ENCODE measurements at places on chromosomes 5 and 9.

GRCh38 chr5:170614720-170615119 is 110.9 kb downstream of the KCNIP1 start:
- DNase-seq = no peak

DNA sequence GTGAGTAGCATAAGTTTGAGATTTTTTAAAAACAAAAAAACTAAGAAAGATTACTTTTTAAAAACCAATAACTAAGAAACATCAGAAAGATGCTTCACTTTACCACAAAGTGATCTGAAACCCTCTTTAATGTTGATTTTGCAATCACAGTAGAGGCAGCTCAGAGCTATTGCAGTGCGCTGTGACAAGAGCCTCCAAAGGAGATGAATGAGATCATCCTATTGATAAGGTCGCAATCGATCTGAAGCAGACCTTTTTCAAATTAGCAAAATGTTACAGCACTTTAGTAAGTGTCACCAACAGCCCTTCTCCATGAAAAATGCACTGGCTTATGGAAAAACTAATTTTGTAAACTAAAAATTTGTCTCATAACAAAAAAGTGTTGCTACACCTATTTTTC is 284.6 kb upstream of the EFNA5 start:
- no peak for DNase-seq

DNA sequence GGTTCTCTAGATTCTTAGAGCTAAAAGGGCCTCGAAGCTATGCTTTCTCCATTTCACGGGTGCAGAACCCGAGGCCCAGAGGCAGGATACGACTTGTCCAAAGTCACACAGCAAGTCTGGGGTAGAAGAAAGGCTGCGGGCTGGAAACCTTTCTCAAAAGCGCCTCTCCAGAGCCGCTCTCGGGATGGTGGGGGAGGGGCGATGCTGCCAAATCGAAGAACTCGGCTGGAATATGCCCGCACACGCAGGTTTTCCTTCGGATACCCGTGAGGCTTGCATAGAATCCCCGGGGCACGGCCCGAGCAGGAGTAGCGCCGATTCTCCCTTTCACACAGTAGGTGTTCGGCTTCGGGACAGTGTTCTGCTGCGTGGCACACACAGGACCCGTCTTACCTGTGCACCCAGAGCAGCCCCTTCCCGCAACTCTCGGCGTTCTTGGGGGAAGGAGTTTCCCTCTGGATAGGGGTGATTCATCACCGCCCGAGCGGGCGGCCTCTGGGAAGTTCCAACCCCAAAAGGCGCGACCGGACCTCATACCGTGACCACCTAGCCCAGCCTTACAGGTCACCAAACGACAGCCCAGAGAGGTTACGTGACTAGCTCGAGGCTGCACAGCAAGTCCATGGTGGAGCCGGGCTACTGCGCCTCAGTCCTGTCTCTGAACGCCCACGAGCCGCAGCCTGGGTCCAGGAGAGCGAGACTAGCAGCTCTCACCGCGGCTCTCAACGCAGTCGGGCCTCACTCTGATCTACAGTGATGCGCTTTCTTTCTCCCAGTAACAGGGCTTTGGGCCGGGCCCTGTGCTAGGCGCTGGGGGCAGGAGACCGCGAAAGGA is 4.1 kb downstream of the PAX5 start:
- DNase-seq = no peak

DNA sequence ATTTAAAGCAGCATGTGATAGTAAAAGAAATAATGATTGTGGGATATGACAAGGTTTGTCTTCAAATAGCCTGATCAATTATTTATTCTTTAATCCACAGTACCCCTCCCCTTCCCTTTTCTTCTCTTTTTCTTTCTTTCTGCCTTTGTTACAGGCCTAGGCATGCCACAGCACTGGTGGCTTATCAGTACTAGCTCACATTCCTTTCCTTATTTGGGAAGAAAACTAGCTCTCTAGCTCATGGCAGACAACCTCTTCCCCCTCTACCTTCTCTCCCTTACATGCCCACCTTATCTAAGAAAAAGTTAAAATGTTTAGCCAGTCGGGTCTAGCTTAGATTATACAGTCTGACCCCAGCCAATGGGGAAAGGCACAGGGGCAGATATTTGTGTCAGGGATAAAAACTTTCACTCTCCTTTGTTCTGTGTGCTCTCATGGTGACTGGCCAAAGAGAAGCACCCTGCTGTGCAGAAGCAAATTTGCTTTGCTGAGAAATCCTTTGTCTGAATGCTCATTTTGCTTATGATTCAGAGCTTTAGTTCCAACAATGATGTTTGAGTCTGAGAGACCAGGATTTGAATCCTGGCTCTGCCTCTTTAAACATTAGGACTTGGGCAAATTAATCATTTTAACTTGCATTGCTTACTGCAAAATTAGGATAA is 75.8 kb upstream of the CDH12 start:
- no peak for DNase-seq

DNA sequence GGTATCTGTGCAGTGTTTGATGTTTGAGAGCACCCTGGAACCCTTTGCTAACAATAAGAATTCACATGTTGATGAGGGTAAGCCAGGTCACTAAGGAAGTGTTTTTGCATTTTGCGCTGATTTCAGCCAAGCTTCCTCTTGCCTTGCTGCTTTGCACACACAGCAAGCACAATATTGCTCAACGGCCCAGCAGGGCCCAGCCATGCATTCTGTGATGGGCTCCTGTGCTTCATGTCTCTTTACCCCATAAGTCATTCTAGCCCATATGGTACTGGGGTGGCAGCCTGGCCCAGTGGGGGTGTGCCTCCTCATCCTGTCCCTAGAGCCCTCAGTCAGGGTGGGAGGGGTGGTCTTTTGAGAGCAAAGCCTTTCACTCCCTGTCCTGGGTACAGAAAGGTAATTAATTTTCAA is 481.3 kb downstream of the GADD45G start:
- DNase-seq = no peak

DNA sequence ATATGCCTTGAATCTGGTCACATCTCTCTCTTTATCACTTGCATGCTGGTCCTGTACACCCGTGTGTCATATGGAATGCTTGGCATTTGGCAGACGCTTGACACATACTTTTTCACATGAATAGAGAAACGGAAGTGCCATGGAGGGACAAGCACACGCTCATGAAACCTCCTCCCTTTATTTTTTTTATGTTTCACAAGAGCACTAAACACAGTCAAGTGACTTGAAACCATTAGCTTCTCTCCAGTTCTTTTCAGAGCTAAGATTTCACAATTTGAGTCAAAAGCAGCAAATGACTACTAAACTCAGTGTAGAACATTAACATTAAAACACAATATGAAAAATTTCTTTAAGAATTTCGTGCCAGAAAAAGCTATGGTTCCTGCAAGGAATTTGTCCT is 151.1 kb downstream of the DOCK2 start:
- no peak for DNase-seq

GRCh38 chr9:124342776-124343485 is 72.3 kb downstream of the PSMB7 start:
- DNase-seq = peak; percentile 46

DNA sequence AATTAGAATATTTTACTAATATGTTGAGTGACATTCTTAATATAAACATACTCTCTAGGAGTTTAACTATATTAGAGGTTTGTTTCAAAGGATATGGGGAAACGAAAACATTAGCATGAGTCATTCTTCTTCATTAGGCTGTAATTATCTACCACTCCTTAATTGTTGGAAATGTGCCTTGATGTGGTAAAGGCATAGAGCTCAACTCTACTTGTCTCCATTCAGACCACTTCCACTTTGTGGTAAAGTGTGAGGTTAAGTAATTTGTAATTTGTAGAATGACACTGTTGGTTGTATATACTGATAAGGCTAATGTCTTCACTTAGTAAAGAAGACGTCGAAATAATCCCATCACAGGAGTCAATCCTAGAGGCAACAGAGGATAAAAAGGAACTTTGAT is 58.1 kb downstream of the HAPLN1 start:
- DNase-seq = no peak

GRCh38 chr9:97924386-97924785 is 2.1 kb upstream of the TRMO start:
- DNase-seq = no peak

- DNase-seq = no peak
Measured at GRCh38 chr5:91291628-91292569, 91.2 kb downstream of the ARRDC3 start.

- no peak for DNase-seq
Measured at GRCh38 chr5:34737731-34738130, 81.6 kb downstream of the RAI14 start.

DNA sequence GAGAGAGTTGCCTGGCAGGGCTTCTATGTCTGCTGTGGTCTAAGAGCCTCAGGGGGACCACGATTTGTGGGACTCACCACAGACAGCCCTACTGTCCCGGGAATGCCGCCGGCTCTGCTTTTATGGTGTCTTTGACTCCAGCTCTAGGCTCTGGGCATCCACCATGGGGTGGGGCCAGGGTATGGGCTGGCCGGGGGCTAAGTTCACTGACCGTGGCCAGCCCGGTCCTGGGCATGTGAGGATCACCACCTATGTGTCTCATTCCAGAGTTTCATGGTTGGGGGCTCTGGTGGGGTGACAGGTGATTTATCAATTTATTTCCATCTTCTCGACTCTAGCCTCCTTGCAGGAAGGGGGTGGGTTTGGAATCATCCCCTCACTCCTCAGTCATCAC is 139.4 kb downstream of the GADD45G start:
- no peak for DNase-seq

- DNase-seq = no peak
Measured at GRCh38 chr9:27176971-27177370, 67.9 kb downstream of the TEK start.

DNA sequence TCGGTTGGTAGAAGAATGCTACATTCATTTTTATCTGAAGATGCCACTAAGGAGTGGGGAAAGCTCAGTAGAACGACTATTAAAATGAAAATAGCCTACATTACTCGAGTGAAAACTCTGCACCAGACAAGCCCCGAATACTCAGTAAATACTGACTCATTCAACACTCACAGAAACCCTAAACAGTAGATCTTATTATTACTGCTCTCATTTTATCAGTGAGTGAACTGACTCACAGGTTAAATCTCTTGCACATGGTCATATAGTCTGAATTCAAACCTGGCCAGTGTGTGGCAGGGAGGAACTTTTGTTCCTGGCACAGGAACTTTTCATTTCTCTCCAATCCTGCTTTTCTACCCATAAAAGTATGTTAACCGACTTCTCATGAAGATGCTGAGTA is 9.6 kb upstream of the PAPPA start:
- no peak for DNase-seq

GRCh38 chr9:1804128-1804865 is 210.8 kb upstream of the SMARCA2 start:
- DNase-seq = no peak

DNA sequence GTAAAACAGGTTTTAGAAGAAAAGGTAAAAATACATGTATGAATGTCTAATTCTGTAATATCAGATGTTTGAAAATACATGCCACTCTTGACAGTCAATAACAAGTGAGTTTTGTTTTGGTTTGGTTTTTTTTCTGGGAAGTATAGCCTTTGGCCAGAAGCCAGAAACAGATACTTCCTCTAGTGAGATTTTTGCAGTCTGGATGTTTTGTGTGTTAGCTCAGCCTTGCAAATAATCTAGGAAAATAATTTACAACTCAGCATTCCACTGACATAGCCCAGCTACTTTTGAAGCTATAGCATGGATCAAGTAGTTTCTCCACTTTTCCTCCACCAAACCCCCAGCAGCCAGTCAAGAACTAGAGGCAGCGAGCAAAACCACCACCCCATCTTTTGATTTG is 56.7 kb downstream of the SLC1A1 start:
- no peak for DNase-seq

DNA sequence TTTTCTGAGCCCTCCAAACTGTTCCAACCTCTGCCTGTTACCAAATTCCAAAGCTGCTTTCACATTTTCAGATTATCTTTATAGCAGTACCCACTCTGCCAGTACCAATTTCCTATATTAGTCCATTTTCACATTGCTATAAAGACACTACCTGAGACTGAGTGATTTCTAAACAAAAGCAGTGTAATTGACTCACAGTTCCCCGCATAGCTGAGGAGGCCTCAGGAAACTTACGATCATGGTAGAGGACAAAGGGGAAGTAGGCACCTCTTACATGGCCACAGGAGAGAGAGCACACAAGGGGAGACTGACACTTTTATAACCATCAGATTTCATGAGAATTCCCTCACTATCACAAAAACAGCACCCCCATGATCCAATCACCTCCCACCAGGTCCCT is 105.0 kb downstream of the DTWD2 start:
- DNase-seq = no peak

- no peak for DNase-seq
Measured at GRCh38 chr5:14698495-14698894, 34.0 kb downstream of the OTULIN start.

DNA sequence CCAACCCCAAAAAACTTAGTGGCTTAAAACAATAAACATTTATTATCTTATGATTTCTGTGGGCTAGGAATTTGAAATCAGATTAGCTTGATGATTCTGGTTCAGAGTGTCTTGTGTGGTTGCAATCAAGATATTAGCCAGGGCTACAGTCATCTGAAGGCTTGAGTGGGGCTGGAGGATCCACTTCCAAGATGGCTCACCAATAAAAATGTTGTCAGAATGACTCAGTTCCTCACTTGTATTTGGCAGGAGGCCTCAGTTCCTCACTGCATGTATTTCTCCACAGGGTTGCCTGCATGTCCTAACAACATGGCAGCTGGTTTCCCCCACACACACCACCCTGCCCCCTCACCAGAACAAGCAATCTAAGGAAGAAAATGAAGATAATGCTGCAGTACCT is 98.2 kb upstream of the NIPBL start:
- DNase-seq = no peak

GRCh38 chr5:82107267-82107666 is 135.4 kb downstream of the ATG10 start:
- no peak for DNase-seq

GRCh38 chr5:123928401-123928800 is 416.4 kb downstream of the CSNK1G3 start:
- DNase-seq = no peak

GRCh38 chr9:89942643-89943042 is 337.8 kb downstream of the GADD45G start:
- no peak for DNase-seq

- DNase-seq = no peak
Measured at GRCh38 chr5:156764176-156764971, 85.7 kb upstream of the PPP1R2B start.

DNA sequence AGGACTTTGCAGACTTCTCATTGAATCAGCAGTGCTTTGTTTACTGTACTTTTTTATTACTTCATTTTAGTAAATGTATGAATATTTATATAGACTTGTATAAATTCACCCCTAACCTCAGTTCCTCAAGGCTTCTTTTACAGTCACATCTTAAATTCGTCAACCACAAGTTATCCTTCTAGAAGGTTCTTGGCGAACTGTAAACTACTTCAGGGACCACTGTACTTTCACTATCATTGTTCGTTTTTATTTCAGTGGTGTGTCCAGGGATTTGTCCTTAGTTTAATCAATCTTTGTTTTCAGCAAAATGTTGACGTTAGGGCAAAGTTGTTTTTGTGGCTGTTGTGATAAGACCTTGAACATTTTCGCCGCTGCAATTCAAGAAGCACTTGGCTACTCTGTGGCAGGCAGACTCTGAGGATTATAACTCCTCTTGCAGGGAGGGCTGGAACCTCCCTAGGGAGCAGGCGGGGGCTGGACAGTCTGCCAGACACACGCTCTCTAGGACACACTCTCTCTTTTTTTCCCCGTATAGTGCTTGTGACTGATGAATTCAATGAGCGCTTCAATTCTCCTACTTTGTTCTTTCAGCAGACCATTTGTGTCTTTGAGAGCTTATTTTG is 252.8 kb downstream of the FBXL7 start:
- no peak for DNase-seq

GRCh38 chr9:19232823-19233194 is 2.3 kb downstream of the DENND4C start:
- DNase-seq = peak; percentile 0
